ENCODE measurements at places on chromosomes 1 and 21. TPM values are rescaled to one million over a fixed set of nuclear protein-coding genes. Genes with fewer than 3 reads are reported as not detected.
A peak's percentile ranks its signal among the peaks of the same experiment; 100 is the strongest.

LORICRIN gene
- total RNA-seq: not detected

CYP4Z1 gene
- 0.33 TPM for total RNA-seq

DNA sequence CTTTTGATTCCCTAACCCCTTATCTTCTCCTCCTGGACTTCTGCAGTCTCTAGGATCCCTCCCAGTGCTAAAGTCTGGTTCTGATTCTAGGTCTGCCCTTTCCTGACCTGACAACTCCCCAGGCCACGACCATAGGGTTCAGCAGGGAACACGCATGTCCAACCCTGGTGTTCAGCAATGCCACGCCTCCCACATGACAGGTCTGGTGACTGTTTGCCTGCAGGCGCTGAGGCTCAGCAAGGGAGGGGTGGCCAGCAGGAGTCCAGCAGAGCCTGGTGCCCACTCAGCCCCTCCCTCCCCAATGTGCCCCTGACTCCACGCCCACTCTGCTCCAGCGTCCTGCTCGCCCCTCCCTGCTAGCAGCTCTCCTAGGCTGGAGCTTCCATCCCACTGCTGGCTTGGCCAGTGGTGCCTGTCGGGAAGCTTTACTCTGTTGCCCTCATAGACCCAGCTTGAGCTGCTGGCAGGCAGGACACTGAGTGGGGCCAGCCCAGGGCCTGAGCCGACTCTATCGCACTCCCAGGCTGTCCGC lies 17.3 kb downstream of the SLC9A1 start:
- H3K27me3 ChIP-seq: no peaks in the 10 kb centered on the region
- peak overlapping the region; percentile 55 for H3K27ac ChIP-seq
- H3K4me1 ChIP-seq: no peaks in the 10 kb centered on the region
- no peaks in the 10 kb centered on the region for H3K36me3 ChIP-seq
- H3K4me3 ChIP-seq: no peak overlapping the region

GRCh38 chr1:211376807-211377470 lies 50.3 kb downstream of the TRAF5 start:
- no peaks in the 10 kb centered on the region for H3K27me3 ChIP-seq
- H3K4me1 ChIP-seq: no peaks in the 10 kb centered on the region
- no peak for DNase-seq
- H3K4me3 ChIP-seq: no peak overlapping the region
- no peaks in the 10 kb centered on the region for H3K36me3 ChIP-seq

DNA sequence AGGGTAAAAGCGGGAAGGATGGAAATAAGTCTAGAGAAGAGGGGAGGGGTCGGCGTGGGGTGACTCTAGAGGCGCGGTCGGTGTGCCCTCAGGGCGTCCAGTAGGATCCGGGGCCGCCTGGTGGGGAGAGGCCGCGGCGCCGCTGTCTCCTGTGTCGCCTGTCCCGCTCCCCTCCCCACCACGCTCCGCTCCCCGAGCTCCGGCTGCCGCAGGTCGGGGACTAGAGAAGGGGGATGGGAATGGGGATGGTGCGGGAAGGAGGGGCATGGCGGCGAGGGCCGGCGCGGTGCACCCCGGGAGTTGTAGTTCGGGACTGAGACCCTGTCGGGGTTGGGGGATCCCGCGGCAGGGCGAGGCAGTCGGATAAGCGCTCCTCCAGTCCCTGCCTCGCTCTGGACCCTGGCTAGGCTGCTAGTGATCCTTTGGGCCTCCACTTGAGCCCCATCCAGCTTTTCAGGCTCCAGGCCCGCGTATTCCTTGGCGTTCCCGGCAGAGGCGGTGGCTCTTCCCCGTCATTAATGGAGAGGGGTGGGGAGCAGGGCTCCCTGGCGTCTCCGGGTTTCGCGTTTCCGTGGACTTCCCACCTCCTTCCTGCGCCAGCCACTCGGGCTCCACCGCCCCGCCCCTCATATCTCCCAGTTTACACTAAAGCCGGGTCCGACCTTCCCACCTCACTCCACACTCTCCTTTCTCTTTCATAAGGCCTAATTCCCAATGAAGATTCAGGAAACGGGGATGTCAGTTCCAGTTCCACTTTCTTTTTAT lies at the start of gene ENTREP3:
Gene ENTREP3 (minus strand): TSS at position 241 of the 765 bp plus-strand sequence. CDS start 606 bp downstream, outside the sequence.
- H3K4me3 ChIP-seq: peak within 1 kb of the TSS; percentile 79
- no peaks in the 10 kb centered on the region for H3K4me1 ChIP-seq
- peak within 1 kb of the TSS; percentile 76 for H3K27ac ChIP-seq
- no peaks in the 10 kb centered on the region for H3K27me3 ChIP-seq
- peaks cover 25% of the 10 kb centered on the region for H3K36me3 ChIP-seq

DNA sequence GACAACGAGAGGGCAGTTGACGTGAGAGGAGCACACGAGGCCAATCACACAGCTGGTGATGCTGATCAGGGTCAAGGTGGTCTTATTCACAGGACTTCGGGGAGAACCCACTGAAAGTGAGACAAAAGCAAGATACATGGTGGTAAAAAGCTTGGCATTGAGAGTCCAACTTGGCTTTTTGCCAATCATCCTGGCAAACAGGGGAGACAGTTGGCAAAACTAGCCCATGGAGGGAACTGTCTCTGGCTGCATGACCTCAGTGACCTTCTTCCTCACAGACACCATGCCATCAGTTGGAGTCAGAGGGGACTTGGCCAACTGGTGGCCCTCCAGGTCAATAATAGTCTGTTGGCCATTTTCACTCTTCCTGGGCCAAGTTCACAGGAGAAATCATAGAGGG lies 139.9 kb downstream of the ASTN1 start:
- no peaks in the 10 kb centered on the region for H3K36me3 ChIP-seq
- H3K4me3 ChIP-seq: no peak overlapping the region
- DNase-seq: no peak
- no peaks in the 10 kb centered on the region for H3K4me1 ChIP-seq
- H3K27me3 ChIP-seq: no peaks in the 10 kb centered on the region

DNA sequence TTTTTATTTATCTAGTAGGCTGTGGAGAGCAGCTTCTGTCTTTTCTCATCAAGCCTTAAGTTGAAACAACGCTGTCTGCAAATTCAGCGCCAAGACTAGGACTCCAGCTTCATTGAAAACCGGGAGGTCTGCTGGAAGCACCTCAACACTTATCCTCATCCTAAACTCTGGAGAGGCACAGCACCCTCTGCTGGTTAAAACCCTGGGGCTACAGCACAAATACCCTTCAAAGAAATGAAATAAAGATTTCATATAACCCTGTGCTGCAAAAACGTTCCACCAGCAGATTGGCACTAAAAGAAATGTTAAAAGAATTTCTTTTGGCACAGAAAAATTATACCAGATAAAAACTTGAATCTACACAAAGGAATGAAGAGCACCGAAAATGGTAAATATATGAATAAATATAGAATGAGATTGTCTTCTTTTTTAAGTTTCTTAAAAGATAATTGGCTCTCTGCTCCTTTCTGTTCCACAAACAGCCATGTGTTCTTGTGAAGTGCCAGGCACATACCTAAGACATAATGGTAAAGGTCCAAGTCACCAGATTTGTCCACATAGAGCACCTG lies 227.7 kb upstream of the SAMSN1 start:
- H3K4me3 ChIP-seq: no peak overlapping the region
- no peak for DNase-seq
- no peaks in the 10 kb centered on the region for H3K4me1 ChIP-seq

GRCh38 chr1:8562881-8563865 lies 245.3 kb downstream of the SLC45A1 start:
- H3K27ac ChIP-seq: no peak overlapping the region
- H3K4me3 ChIP-seq: no peak overlapping the region
- DNase-seq: no peak
- peaks cover 28% of the 10 kb centered on the region for H3K4me1 ChIP-seq
- no peaks in the 10 kb centered on the region for H3K27me3 ChIP-seq

- DNase-seq: no peak
- no peaks in the 10 kb centered on the region for H3K4me1 ChIP-seq
- no peak overlapping the region for H3K27ac ChIP-seq
- no peaks in the 10 kb centered on the region for H3K36me3 ChIP-seq
Observed at GRCh38 chr1:10897321-10897980, 101.0 kb upstream of the CASZ1 start.

DNA sequence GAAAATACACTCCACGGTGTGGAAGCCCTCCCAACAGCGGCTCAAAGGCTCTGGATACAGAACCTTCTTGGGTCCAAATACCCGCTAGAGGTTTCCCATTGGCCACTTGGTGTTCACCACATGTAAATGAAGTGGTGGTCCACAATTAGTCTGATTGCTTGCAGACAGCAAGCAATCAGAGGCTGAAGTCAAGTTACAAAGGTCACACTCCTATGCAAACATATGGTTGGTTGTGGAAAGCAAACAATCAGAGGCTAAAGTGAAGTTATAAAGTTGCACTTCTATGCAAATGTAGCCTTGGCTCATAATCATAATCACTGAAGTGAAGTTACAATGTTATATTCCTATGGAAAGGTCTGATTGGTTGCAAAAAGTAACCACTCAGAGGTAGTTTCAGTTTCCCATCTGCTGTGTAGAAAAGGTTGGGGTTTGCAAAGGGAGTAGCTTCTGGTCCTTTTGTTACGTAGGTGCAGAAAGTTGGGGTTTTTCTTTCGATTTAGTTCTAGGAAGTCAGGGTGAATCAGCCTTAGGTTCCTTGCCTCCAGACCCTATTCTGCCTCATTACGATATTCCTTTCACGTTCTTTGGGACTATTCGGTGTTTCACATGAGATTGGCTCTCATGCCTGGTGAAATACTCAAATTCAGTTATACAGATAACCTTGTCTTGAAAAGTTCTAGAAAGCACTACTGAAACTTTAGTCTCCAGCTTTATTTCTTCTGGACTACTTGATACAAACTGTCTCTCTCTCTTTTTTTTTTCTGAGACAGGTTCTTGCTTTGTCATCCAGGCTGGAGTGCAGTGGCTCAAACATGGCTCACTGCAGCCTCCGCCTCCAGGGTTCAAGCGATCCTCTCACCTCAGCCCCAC lies 36.7 kb upstream of the MTF2 start:
- DNase-seq: no peak
- no peaks in the 10 kb centered on the region for H3K27me3 ChIP-seq
- peak overlapping the region; percentile 41 for H3K4me3 ChIP-seq

GRCh38 chr1:163758977-163759670 lies 437.4 kb downstream of the NUF2 start:
- H3K4me3 ChIP-seq: no peak overlapping the region
- H3K27me3 ChIP-seq: no peaks in the 10 kb centered on the region
- H3K4me1 ChIP-seq: no peaks in the 10 kb centered on the region
- H3K36me3 ChIP-seq: no peaks in the 10 kb centered on the region

DNA sequence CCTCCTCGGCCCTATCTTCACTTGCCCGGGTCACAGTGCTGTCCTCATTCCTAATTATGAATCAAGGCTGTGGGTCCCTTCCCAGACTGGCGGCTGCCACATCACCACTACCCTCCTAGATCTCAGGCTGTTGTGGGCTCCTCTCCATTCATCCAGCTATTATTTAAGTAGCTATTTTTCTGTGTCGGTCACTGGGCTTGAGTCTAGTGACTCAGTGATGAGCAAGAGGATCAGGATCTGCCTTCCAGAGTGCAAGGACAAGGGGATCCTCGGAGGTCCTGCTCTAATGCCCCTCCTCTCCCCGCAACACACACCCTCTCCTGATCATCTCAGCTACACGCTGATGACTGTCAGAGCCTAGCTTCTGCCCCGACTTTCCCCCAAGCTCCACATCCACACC lies 34.1 kb downstream of the CDCP2 start:
- no peak for DNase-seq
- no peak overlapping the region for H3K4me3 ChIP-seq
- H3K4me1 ChIP-seq: peaks cover 4% of the 10 kb centered on the region
- no peak overlapping the region for H3K27ac ChIP-seq
- H3K27me3 ChIP-seq: no peaks in the 10 kb centered on the region
- no peaks in the 10 kb centered on the region for H3K36me3 ChIP-seq

DNA sequence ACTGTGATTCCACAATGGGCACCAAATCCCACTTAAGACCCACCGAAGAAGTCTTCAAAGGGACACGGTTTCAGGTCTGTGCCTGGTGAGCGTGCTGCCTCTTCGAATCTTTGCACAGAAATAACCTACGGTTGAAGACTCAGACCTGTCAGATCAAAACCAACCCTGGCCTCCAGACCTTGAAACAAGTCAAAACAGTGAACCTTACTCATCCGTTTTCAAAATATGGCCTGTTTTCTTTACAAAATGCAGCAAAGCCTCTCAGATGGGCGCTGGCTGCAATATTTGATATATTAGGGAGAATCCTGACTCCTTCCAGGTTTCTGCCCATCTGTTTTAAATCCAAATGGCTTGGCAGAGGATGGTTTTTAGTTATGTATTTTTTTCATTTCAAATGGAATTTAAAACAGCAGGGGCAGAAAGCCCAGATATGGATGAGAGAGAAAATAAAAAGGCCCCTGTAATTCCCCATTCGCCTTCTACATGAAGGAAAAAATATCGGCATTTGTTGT lies 14.0 kb downstream of the JUN start:
- no peaks in the 10 kb centered on the region for H3K4me1 ChIP-seq
- no peaks in the 10 kb centered on the region for H3K27me3 ChIP-seq
- DNase-seq: no peak
- no peaks in the 10 kb centered on the region for H3K36me3 ChIP-seq

VHLL gene
- total RNA-seq: not detected

OR2L5 gene
- total RNA-seq: not detected

B3GALT2 gene
- total RNA-seq: 0.50 TPM

KIF2C gene
- total RNA-seq: not detected

DNA sequence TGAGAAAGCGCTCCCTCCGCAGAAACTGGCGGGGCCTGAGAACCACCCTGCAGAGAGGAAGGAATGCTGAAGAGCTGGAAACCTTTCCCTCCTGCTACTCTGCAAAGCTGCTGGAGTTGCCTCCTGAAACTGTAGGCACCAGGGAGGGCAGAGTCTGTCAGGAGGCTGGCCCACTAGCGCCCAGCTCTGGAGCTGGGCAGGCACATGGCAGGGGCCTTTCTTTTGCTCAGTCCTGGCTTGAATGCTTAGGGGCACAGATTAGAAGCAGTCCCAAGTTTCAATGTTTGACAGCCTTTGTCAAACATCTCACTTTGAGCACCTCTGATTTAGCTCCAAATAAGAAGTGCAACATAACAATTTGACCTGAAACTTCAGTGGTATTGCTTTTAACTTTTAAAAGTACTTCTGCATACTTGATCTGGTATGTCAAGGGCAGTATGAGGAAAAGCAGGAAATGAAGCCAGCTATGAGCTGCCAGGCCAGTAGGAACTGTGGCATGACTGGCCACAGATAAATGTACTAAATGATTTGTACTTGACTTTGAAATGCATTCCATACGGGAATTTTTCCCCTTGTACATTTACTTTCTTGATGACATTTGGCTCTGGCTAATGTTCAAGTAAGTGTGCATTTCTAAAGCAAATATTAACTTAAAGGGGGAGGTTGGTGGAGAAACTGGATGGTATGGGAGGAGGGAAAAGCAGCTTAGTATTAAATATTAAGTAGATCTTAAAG lies 7.2 kb downstream of the C1orf116 start:
- no peak overlapping the region for H3K4me3 ChIP-seq
- DNase-seq: no peak
- no peak overlapping the region for H3K27ac ChIP-seq
- no peaks in the 10 kb centered on the region for H3K27me3 ChIP-seq
- no peaks in the 10 kb centered on the region for H3K36me3 ChIP-seq

GRCh38 chr1:105894006-105894405 lies 1162.5 kb upstream of the PRMT6 start:
- H3K27me3 ChIP-seq: no peaks in the 10 kb centered on the region
- no peaks in the 10 kb centered on the region for H3K4me1 ChIP-seq
- no peak overlapping the region for H3K4me3 ChIP-seq
- H3K36me3 ChIP-seq: no peaks in the 10 kb centered on the region
